Gastroesophageal sphincter (tissue), 4 donors: ENCODE measurements at places on chromosomes 16 and 17.

GRCh38 chr17:12349297-12349696 is 316.4 kb upstream of the MYOCD start:
- no peak for ATAC-seq

DNA sequence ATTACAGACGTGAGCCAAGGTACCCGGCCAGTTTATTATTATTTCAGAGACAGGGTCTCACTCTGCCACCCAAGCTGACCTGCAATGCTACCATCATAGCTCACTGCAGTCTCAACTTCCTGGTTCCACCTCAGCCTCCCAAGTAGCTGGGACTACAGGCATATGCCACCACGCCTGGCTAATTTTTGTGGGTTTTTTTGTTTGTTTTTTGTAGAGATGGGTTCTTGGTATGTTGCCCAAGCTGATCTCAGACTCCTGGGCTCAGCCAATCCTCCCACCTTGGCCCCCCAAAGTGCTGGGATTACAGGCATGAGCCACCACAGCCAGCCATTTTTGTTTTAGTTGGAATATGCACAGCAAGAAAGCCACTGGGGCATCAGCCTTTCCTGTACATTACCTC is 115.7 kb downstream of the MRM1 start:
- no peak for ATAC-seq

- no peak for ATAC-seq
These were observed 12.9 kb upstream of the SLC39A11 start for GRCh38 chr17:73105431-73105830.

- peak; percentile 29 for ATAC-seq
These were observed 168.8 kb downstream of the C16orf78 start for GRCh38 chr16:49542391-49542891.

GRCh38 chr17:15942207-15942833 is 2.6 kb upstream of the ADORA2B start:
- ATAC-seq = no peak

GRCh38 chr17:45784293-45784740 is at the start of gene CRHR1:
TSS of gene CRHR1 (plus strand) at chr17:45784320. CDS start at chr17:45784545, 225 bp downstream.
- ATAC-seq = no peak
